ENCODE measurements at places on chromosomes 12 and 14.

DNA sequence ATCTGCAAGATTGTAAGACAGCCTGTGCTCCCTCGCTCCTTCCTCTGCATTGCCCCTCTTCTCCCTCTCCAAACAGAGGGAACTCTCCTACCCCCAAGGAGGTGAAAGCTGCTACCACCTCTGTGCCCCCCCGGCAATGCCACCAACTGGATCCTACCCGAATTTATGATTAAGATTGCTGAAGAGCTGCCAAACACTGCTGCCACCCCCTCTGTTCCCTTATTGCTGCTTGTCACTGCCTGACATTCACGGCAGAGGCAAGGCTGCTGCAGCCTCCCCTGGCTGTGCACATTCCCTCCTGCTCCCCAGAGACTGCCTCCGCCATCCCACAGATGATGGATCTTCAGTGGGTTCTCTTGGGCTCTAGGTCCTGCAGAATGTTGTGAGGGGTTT, 37.4 kb downstream of the DAD1 start:
- no peak for DNase-seq

GRCh38 chr14:57066887-57067513, 201.7 kb downstream of the EXOC5 start:
- peak; percentile 100 for DNase-seq

- no peak for DNase-seq
Observed at GRCh38 chr12:113875691-113876090, 90.4 kb downstream of the RBM19 start.

- no peak for DNase-seq
Observed at GRCh38 chr14:52318826-52319645, 4.9 kb downstream of the PTGER2 start.

- DNase-seq: no peak
Observed at GRCh38 chr12:71888521-71888920, 49.0 kb downstream of the TBC1D15 start.

- DNase-seq: no peak
Observed at GRCh38 chr14:104333646-104334423, 195.4 kb downstream of the KIF26A start.

GRCh38 chr12:39935275-39935674, 170.6 kb downstream of the SLC2A13 start:
- no peak for DNase-seq

DNA sequence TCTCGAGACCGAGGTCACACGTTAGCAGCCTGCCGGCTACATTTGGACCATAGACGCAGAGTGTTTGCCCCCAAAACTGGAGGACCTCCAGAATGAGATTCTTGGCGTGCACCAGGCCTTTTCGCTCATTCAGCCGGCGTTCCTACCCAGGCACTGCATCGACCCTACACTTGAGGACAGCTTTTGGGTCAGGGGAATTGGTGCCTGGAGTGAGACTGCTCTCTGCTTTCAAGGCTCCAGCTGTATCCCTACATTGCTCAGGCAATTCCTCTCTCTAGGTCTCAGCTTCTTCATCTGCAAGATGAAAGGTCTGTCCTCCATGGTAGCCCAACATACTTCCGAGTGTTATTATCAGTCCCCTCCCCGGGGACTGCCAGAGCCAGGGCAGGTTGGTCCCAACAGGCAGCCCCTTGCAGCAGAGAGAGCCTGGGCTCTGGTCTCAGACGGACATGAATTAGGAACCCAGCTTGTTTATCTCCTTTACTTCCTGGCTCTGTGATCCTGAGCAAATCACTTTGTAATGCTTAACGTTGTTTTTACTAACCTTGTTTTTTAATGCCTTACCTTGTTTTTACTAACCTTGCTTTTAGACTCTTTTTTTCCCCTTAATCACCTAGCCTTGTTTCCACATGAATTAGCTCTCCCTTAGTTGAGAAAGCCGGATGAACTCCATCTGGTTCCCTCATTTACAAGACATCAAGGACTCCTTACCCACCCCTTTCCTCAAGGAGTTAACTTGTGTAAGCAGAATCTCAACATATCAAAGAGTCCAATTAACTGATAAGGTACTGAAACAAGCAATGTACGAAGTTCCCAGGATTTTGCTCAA, 892 bp downstream of the TCHP start:
- peak; percentile 65 for DNase-seq

DNA sequence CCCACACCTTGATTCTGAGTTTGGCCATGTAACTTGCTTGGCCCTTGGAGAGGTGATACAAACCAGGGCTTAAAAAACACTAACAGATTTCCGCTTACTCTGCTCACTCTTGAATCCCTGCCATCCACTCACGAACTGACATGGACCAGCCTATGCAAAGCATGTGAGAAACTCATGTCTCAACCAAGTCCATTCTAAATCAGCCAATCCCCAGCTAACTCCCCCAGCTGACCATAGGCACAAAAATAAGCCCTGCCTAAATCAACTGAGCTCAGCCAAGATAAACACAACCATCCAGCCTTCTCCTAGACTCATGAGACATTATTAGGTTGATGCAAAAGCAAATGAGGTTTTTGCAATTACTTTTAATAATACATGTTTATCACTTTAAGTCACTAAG, 353.9 kb upstream of the TBX3 start:
- no peak for DNase-seq

DNA sequence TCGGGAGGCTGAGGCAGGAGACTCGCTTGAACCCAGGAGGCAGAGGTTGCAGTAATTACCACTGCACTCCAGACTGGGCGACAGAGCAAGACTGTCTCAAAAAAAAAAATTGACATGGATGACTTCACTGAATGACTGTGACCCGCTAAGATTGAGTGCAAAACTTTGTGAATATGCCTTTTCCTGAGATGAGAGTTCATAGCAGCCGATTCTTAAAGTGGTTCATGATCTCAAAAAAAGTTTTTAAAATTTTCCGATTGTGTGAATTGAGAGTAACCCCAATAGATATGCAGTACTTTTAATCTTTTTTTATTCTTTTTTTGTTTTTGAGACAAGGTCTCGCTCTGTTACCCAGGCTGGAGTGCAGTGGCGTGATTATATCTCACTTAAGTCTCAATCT, 1.2 kb downstream of the TCTN1 start:
- no peak for DNase-seq

- no peak for DNase-seq
Observed at GRCh38 chr12:40261937-40262336, 37.1 kb downstream of the LRRK2 start.

DNA sequence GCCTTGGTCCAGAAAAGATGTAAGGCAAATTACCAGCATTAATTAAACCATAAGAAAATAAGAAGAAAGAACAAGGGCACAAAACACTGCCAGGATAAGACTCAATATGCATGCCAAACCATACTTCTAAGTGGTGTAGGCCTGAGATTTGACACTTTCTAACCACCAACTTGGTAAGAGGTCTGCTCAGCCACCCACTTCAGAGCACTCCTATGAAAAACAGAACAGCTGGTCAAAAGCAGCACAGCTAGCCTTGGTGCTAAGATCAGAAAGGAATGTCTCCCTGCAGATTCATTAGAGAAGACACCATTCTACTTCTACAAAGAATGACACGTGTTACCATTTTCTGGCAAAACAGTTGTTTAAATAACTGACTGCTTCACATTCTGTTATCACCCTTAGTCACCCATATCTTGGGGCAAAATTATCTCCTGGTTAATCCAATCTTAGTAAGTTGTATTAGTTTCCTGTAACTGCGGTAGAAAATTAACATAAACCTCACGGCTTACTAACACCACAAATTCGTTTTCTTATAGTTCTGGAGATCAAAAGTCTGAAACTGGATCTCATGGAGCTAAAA, 13.2 kb downstream of the RPS6KA5 start:
- DNase-seq: no peak

DNA sequence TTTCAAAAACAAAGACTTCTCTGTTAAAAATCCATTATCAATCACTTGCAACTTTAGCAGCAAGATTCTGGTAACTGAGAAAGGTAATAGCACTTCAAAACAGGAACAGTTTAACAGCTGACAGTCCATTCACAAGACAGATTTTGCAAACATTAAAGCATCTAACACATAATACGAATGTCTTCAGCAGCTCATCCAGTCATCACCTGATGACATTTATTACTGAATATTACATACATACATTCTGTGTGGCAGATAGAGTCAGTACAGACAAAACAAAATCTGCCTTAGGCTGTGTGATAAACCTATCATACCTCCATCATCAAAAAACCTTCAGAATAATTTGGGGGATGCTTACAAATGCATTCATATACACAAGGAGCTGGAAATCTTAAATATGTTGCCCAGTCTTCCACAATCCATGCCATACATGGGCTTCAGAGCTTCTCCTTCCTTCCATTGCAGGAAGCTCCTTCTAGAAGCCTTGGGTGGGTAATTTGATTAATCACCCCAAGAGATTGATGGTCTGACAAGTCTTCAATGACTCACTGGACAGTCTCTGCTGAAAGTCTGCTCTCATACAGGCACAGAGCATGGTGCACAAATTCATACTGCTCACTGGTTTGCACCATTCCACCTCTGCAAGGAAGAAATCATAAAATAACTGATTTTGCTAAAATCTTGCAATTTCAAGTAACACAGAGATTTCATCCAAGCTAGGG, 1.6 kb upstream of the PTPRB start:
- DNase-seq: no peak

DNA sequence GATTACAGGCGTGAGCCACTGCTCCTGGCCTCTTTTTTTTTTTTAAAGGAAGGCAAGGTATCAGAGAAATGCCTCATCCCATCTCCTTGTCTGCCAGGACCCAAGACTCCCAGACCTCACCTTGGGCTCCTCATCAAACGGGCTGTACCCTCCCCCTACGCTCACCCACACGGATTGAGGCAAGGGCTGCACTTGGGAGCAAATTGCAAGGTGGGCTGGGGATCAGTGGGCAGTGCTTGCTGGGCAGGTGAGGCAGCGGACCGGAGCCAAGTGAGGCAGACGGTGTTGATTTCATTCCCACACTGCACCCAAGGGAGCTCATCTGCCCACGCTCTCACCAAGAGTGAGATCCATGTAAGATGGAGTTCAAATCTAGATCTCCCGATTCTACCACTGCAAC, 41.0 kb upstream of the DICER1 start:
- DNase-seq: no peak

- no peak for DNase-seq
Observed at GRCh38 chr12:127570387-127570786, 696.6 kb upstream of the TMEM132C start.

DNA sequence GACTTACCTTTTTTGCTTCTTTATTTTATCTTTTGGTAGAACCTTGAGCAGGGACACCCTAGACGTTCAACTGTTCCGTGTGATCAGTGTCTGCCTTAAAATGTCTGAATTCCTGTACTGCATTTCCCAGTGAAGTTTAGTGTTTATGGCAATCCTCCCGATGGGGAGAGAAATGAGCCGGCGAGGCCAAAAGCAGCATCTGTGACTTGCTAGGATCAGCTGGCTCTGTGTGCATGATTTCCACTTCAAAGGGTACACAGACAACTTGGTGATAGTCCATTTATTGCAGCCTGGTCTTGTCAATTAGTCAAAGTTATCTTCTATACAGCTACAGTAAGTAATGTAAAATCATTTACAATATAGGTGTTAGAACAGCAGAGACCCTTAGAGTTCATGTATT, 768.5 kb downstream of the DIO2 start:
- no peak for DNase-seq

DNA sequence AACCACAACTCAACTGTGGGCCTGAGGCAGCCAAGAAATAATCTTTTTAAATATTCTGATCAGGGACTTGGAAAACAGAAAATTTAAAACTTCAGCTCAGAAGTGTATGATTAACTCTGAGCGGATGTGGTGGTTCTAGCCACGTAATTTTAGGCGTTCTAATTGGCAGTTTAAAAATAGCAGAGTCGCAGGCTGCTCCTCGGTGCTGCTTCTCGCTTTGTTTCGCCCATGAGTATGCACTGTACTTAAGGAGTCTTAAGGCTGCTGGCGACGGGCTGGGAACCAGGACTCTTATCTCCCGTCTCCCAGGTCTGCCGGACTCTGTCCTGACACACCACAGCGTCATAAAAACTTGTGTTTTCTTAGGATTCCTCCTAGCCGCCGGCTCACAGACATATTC, 113.4 kb upstream of the PELI2 start:
- DNase-seq: no peak

DNA sequence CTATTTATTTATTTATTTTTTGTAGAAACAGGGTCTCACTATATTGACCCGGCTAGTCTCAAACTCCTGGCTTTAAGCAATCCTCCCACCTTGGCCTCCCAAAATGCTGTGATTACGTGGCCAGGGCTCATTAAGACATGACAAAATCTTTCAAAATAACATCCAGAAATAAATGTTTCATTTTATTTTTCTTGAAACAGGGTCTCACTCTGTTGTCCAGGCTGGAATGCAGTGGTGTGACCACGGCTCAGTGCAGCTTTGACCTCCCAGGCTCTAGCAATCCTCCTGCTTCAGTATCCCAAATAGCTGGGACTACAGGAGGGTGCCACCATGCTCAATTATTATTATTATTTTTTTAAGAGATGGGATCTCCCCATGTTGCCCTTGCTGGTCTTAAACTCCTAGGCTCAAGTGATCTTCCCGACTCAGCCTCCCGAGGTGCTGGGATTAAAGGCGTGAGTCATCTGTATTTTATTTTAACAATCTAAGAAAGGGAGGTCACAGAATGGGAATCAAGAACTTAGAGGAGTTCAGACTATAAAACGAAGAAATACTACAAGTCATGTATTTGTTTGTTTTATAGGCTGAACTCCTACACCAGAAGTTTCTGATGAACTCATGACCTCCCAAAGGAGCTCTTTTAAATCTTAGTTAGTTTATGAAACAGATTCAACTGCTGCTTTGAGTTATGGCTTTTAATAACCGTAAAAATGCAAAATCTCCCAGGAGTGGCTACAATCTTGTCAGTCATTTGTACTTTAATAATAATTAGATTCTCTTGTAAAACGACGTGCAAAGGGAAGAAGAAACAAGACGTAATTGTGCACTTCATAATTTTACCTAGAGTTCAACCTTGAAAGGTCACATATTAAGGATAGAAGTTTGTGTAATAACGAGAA, 2.1 kb upstream of the TMEM263 start:
- DNase-seq: no peak

DNA sequence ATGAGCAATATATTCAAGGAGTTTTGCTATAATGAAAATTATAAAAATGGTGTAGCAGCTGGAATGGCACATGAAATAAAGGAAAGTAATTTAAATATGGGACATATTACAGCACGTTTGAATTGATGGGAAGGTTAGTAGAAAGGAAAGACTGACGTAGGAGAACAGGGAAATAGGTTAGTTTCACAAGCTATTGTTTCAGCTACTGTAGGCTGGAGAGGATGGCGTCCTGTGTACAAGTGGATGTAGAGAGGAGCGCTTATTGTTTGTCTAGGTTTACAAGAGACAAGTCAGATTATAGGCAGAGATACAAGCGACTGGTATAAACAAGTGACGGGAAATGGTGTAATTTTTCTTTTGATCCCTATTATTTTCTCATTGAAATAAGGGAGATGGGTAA, 431.2 kb upstream of the PDE3A start:
- DNase-seq: no peak

GRCh38 chr12:40344312-40344711, 119.5 kb downstream of the LRRK2 start:
- no peak for DNase-seq

DNA sequence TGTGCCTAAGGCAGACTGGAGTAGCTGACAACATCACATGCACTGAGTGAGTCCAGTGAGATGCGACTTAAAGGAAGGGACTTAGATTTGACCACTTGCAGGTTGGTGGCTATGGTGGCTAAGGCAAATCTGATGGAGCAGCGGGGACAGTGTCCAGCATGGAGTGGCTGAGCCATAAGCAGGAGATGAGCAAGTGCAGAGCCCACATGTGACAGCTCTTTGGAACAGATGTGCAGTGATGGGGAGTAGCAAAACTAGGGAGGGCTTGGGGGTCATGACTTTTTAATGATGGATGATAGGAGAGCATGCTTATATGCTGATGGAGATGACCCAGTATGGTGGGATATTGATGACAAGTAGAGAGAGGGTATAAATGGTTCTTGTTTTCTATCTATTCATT, 80.2 kb downstream of the PELI2 start:
- peak; percentile 66 for DNase-seq
